Naive thymus-derived CD8-positive, alpha-beta T cell (primary cell): ENCODE measurements at places on chromosomes 7 and 10. TPM values are rescaled to one million over a fixed set of nuclear protein-coding genes. Genes with fewer than 3 reads are reported as not detected.

GRCh38 chr10:88702848-88703597 lies 3.0 kb upstream of the LIPK start:
- no peaks in the 10 kb centered on the region for H3K36me3 ChIP-seq
- no peak overlapping the region for H3K4me3 ChIP-seq
- no peak for DNase-seq
- H3K4me1 ChIP-seq = no peaks in the 10 kb centered on the region
- H3K27ac ChIP-seq = no peak overlapping the region

- H3K4me3 ChIP-seq = no peak overlapping the region
- H3K27ac ChIP-seq = no peak overlapping the region
- no peak for DNase-seq
- no peaks in the 10 kb centered on the region for H3K27me3 ChIP-seq
Observed at GRCh38 chr7:68833422-68833821, 764.9 kb upstream of the AUTS2 start.

- H3K4me3 ChIP-seq = no peak overlapping the region
- H3K27ac ChIP-seq = no peak overlapping the region
- H3K4me1 ChIP-seq = no peaks in the 10 kb centered on the region
- DNase-seq = peak; percentile 9
- no peaks in the 10 kb centered on the region for H3K27me3 ChIP-seq
Observed at GRCh38 chr10:42975558-42976340, 101.1 kb upstream of the RET start.

DNA sequence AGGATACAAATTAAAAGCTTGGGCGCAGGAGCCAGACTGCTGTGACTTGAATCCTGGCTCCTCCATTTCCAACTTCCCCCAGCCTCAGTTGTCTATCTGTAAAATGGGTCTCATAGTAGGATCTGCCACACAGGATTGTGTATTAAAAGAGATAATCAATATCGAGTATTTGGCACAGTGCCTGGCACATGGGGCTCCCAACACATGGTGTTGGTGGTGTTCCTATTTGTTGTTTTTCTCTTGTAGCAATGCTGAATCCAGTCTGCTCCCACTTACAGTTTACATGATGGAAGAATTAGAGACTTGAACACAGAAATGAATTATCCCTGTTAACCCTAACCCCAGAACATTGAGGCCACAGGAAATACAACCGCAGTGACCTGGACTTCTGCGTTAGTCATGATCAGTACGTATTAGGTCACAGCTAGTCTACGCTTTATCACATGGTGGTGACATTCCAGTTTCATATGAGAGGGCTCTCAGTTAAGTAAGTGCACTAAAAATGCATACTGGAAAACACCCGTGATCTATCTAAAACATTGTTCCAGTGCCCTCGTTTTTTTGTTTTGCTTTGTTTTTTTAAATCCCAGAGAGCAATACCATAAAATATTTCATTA lies 169.5 kb upstream of the KLF14 start:
- H3K36me3 ChIP-seq = peaks cover 59% of the 10 kb centered on the region
- H3K4me3 ChIP-seq = no peak overlapping the region
- no peaks in the 10 kb centered on the region for H3K27me3 ChIP-seq

- H3K36me3 ChIP-seq = no peaks in the 10 kb centered on the region
- no peak overlapping the region for H3K4me3 ChIP-seq
- no peak for DNase-seq
- H3K27me3 ChIP-seq = peaks cover 7% of the 10 kb centered on the region
- no peak overlapping the region for H3K27ac ChIP-seq
- no peaks in the 10 kb centered on the region for H3K4me1 ChIP-seq
Observed at GRCh38 chr7:142954680-142955268, 7.4 kb downstream of the KEL start.

DNA sequence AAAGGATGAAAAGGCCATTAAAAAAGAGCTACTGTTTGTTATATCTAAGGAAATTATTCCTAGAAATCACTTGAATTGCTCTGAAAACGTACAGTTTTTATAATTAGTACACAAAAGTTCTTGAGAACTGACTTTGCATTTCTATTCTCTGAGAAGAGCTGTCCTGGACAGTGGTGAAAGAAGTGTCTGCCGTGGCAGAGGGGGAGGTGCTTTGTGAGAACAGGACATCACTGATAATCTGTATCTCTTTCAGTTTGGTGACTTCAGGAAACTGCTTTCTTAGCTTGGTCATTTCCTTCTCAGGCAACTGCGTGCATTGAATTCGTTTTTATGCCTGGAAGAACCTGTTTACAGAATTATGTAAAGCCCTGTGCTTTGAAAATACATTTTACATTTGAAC lies 52.1 kb downstream of the POLL start:
- H3K36me3 ChIP-seq = peaks cover 82% of the 10 kb centered on the region
- H3K27ac ChIP-seq = no peak overlapping the region
- H3K4me1 ChIP-seq = no peaks in the 10 kb centered on the region
- DNase-seq = no peak

GRCh38 chr7:81114633-81115032 lies 195.8 kb upstream of the SEMA3C start:
- DNase-seq = no peak
- no peaks in the 10 kb centered on the region for H3K4me1 ChIP-seq
- no peaks in the 10 kb centered on the region for H3K27me3 ChIP-seq
- no peaks in the 10 kb centered on the region for H3K36me3 ChIP-seq
- H3K27ac ChIP-seq = no peak overlapping the region

GRCh38 chr10:62560201-62560819 lies 186.1 kb downstream of the ZNF365 start:
- no peak overlapping the region for H3K4me3 ChIP-seq
- peaks cover 1% of the 10 kb centered on the region for H3K4me1 ChIP-seq
- DNase-seq = no peak

- H3K4me1 ChIP-seq = peaks cover 41% of the 10 kb centered on the region
- no peak overlapping the region for H3K27ac ChIP-seq
- H3K27me3 ChIP-seq = no peaks in the 10 kb centered on the region
- no peaks in the 10 kb centered on the region for H3K36me3 ChIP-seq
- DNase-seq = no peak
Observed at GRCh38 chr7:8172372-8173354, 89.3 kb downstream of the ICA1 start.

- no peak overlapping the region for H3K27ac ChIP-seq
- no peaks in the 10 kb centered on the region for H3K27me3 ChIP-seq
- no peak overlapping the region for H3K4me3 ChIP-seq
- H3K4me1 ChIP-seq = peaks cover 56% of the 10 kb centered on the region
Observed at GRCh38 chr10:91226093-91226492, 5.6 kb downstream of the PCGF5 start.

- H3K27ac ChIP-seq = no peak overlapping the region
- no peak overlapping the region for H3K4me3 ChIP-seq
- no peak for DNase-seq
- no peaks in the 10 kb centered on the region for H3K36me3 ChIP-seq
- no peaks in the 10 kb centered on the region for H3K4me1 ChIP-seq
- H3K27me3 ChIP-seq = no peaks in the 10 kb centered on the region
Observed at GRCh38 chr7:134806197-134806596, 26.8 kb downstream of the CALD1 start.

DNA sequence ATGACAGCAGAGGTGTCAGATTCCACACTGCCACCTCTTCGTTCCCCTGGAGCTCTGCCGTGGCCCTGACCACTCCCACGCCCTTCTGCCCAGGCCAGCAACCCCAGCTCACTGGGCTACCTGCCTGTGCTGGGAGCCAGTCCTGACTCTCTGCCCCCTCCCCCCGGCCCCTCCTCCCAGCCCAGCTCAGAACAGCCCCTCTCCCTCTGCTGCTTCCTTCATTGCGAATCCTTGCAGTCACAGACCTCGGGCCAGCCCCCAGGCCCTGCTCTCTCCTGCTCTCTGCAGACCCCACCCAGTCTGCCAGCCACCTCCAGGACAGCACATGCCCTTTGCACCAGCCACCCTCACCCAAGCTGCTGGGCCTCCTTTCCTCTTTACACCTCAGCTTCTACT lies 60.4 kb downstream of the TCERG1L start:
- no peak overlapping the region for H3K4me3 ChIP-seq
- H3K36me3 ChIP-seq = no peaks in the 10 kb centered on the region
- H3K4me1 ChIP-seq = no peaks in the 10 kb centered on the region
- H3K27ac ChIP-seq = no peak overlapping the region
- peaks cover 36% of the 10 kb centered on the region for H3K27me3 ChIP-seq
- no peak for DNase-seq

GRCh38 chr10:60270426-60270825 lies 119.2 kb downstream of the ANK3 start:
- DNase-seq = no peak
- no peaks in the 10 kb centered on the region for H3K36me3 ChIP-seq
- no peak overlapping the region for H3K4me3 ChIP-seq
- H3K4me1 ChIP-seq = no peaks in the 10 kb centered on the region
- no peaks in the 10 kb centered on the region for H3K27me3 ChIP-seq

DNA sequence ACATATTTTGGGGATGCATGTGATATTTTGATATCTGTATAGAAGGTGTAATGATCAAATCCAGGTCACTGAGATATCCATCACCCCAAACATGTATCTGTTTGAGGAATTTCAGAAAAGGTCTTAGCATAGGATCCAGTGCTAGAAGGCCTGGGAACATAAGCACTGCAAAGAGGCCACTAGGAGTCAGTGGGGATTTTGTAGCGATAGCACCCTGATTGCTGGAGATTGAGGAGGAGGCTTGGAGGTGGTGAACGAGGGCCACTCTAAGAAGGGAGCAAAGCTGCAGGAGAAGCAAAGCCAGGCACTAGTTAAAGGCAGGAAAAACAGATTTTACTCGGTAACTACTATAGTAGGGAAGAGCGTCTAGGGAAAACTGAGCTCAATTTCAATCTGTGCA lies 324.0 kb downstream of the LHFPL3 start:
- H3K4me3 ChIP-seq = no peak overlapping the region
- no peak overlapping the region for H3K27ac ChIP-seq
- H3K27me3 ChIP-seq = peaks cover 22% of the 10 kb centered on the region

DNA sequence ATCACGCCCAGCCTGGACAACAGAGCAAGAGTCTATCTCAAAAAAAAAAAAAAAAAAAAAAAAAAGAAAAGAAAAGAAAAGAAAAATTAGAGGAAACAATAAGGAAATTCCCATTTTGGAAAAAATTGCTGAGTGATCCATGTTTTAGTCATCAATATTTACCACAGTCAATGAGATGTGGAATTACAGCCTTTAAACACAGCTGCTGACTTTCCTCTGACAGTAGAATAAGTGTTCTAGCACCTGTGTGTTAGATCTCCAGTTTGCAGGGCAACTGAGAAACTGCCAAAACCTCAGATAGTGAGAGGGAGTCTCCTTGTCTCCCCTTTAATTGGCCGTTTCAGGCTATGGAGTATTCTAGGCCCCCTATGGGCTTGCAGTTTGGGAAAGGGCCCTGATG lies 520.1 kb downstream of the KCNMA1 start:
- H3K4me1 ChIP-seq = peaks cover 1% of the 10 kb centered on the region
- DNase-seq = no peak
- H3K36me3 ChIP-seq = no peaks in the 10 kb centered on the region
- peaks cover 12% of the 10 kb centered on the region for H3K27me3 ChIP-seq
- no peak overlapping the region for H3K27ac ChIP-seq
- H3K4me3 ChIP-seq = no peak overlapping the region

Gene ADRA2A
- total RNA-seq = not detected

Gene AKR1C3
- 14.7 TPM for total RNA-seq

Gene ADGRA1
- not detected for total RNA-seq

Gene ENO4
- not detected for total RNA-seq

Gene GRID1
- not detected for total RNA-seq
